Esophagus muscularis mucosa (tissue), 4 donors: ENCODE measurements at places on chromosomes 3 and 15. TPM values are rescaled to one million over a fixed set of nuclear protein-coding genes. Genes with fewer than 3 reads are reported as not detected.

- H3K27me3 ChIP-seq, result no peaks in the 10 kb centered on the region
- H3K4me1 ChIP-seq, result peaks cover 76% of the 10 kb centered on the region
- H3K4me3 ChIP-seq, result peak overlapping the region; percentile 29
- peak overlapping the region; percentile 100 for H3K27ac ChIP-seq
Observed at GRCh38 chr3:39147711-39148434, 5.5 kb downstream of the CSRNP1 start.

GRCh38 chr3:111763001-111763471, 96.0 kb upstream of the PHLDB2 start:
- peaks cover 55% of the 10 kb centered on the region for H3K4me1 ChIP-seq
- H3K27ac ChIP-seq, result peak overlapping the region; percentile 91
- no peak overlapping the region for H3K4me3 ChIP-seq
- DNase-seq, result no peak
- H3K36me3 ChIP-seq, result no peaks in the 10 kb centered on the region
- H3K27me3 ChIP-seq, result no peaks in the 10 kb centered on the region

DNA sequence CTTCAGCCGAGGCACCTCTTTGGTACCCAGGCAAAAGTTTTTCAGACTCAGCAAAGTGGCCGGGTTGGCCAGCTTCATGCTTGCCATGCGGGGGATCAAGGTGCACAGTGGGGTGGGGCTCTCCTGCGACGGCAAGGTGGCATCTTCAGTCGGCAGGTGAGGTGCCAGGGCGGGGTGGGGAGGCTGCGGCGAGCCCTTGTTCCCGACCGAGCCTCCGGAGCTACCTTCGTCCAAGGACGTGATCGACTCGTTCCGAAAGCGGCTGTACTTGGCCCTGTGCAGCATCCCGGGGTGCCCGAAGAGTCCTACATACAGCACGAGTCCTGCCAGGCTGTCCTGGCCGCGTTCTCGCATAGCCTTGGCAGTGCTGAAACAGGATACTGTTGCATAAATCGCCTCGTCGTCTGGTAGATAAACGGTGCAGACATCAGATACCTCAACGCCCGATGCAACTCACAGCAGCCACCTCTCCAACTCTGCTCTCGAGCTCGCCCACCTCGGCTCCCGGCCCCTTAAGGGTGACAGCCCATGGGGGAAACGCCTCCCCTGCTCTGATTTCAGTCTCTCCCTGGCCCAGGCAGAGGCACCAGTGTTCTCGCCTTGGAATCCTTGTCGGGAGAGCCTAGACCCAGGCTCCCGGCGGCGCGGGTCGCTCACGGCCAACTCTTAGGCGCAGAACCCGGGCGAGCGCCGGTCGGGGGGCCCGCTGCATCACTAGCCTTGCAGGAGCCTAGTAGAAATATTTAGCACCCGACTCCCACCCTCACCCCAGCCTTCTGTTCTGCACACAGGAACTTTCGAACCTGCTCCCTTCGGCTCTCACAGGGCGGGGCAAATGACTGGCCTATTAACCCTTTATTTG, 826 bp downstream of the SHC4 start:
- no peaks in the 10 kb centered on the region for H3K36me3 ChIP-seq
- H3K27me3 ChIP-seq, result no peaks in the 10 kb centered on the region
- H3K4me1 ChIP-seq, result peaks cover 25% of the 10 kb centered on the region
- DNase-seq, result no peak
- H3K4me3 ChIP-seq, result peak overlapping the region; percentile 59

DNA sequence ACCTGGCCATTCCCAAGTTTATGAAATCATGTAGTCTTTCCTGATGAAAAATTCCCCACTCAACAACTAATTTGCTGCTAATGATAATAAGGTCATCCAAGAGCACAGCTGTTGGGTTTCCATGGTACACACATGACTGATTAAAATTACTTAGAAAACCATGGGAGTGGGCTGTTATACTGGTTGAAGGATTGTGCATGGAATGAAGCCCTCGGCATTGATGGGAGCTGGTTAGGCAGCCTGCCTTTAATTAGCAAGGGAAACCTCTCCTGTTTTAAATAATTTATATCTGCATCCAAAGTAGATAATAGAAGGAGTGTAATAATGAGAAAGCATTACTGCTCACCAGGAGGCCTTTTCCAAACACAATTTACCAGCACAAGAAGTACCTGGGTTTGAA, 235.1 kb upstream of the CFAP20DC start:
- H3K4me1 ChIP-seq, result no peaks in the 10 kb centered on the region
- H3K27me3 ChIP-seq, result no peaks in the 10 kb centered on the region
- DNase-seq, result no peak
- no peaks in the 10 kb centered on the region for H3K36me3 ChIP-seq

DNA sequence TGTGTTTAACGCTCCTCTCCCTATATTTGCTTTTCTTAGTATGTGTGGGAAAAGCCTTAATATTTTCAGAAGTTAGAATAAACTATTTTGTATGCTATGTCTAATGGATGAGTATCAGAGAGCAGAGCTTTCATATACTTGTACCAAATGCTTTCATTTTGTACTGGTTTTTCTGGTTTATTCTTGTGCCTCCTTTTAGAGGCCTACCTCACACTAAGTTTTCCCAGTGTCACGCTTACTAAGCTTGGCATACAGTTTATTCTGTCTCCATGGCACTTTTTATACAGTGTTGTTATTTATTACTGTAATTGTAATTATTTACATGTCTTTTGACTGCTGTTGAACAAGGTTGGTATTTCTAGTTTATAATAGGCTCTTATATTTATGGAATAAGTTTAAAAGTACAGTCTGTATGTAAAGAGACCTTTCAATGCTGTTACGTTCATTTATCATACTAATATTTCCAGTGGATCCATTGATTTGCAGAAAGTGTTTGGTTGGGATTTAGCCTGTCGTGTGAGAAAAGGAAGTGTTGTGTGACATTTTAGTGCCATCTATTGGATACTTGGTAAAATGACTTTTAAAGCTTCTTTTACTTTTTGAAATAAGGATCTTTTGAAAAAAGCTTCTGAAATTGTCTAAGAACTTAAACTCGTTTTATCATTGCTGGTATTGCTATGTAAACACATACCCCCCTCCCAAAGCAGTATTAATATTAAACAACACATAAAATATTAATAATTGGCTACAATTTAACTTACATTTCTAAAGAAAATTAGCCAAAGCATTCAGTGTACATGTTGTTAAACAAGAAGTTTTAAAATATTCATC, 5.2 kb upstream of the EBLN2 start:
- no peaks in the 10 kb centered on the region for H3K36me3 ChIP-seq
- H3K27ac ChIP-seq, result no peak overlapping the region

DNA sequence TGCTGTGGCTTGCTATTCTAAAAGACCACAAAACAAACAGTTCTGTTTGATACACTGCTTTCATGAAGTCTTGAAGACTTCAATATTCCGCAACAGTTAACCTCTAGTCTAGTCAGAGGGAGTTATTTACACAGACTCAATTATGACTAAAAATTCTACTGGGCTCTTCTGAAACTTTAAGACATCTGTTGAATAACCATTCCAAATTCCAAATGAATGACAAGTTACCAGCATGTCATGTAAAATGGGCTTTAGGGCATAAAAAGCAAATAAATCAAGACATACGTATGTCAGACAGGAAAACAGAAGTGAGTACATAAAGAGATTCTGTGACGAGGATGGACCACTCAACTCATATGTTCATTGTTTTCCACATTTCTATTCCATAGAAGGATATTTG, 93.9 kb downstream of the PLOD2 start:
- no peak overlapping the region for H3K27ac ChIP-seq
- no peak for DNase-seq
- peaks cover 11% of the 10 kb centered on the region for H3K36me3 ChIP-seq
- H3K27me3 ChIP-seq, result no peaks in the 10 kb centered on the region

- no peaks in the 10 kb centered on the region for H3K4me1 ChIP-seq
- H3K27me3 ChIP-seq, result no peaks in the 10 kb centered on the region
- H3K4me3 ChIP-seq, result no peak overlapping the region
- DNase-seq, result no peak
- no peak overlapping the region for H3K27ac ChIP-seq
Observed at GRCh38 chr3:31996195-31996594, 14.6 kb downstream of the ZNF860 start.

The C3orf85 gene
- total RNA-seq, result not detected

The ESYT3 gene
- total RNA-seq, result 0.45 TPM
